ENCODE measurements at places on chromosomes 1 and 21.

DNA sequence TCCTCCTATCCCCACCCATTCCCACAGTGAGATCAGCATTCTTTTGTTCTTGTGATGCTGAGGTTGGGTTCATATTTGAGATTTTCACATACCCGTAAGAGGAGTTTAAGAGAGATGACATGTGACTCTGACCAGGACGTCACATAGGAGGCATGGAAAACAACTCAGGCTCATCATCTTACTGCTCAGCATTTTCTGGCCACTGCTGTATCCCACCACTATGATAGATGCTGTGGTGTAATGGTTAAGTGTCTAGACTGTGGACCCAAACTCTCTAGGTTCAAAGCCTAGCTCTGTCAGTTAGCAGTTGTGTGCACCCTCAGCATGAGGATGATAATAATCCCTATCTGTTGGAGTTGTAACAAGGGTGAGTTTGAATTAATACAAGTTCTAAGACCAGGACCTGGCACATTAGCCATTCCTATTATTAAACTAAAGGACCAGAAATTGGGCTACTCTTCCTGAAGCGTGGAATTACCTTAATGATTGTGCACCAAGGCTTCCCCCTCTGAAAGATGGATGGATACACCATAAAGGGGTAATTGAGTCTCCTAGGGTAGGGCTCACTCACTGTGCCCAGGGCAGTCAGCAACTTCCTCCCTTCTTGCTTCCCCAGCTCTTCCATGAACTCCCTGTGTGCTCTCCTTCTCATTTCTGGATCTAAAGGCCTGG lies 40.9 kb downstream of the LGR6 start:
- DNase-seq, result no peak

DNA sequence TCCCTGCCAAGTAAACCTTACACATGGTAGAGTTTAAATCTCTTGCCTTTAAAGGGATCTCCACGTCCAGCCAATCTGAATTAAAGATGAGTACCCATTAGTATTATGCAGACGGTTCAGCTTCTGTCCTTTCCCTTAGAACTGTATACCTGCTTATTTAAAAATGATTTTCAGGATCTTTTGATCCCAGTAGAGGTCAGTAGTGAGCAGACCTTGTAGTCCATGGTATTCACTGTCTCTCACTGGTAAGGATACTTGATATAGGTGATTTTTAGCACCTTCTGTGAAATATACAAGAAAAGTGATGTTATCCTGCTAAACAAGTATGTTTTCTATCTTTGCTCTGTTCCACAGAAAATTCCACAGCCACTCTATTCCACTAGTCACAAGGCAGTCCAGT lies 1211.6 kb upstream of the ADGRL4 start:
- no peak for DNase-seq

- DNase-seq, result no peak
Measured at GRCh38 chr1:119453021-119453420, 38.1 kb downstream of the HSD3B2 start.

DNA sequence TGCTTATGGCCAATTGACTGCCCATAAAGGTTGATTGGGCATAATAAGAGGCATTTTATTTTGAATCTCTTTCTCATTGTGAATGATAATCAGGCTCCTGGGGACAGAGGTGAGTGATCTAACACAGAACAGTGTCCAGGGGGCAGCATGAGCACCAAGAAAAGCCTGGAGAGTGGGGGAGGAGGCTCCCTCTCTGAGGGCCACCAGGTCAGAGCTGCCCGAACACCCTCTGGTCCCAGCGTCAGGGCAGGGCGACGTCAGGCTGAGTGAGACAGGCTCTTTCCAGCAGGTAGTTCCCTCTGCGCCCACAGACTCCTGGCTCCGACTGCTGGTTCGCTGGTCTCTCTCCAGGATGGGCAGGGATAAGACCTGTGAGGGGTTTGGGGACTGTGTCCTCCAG lies 250.2 kb upstream of the C1orf174 start:
- no peak for DNase-seq

DNA sequence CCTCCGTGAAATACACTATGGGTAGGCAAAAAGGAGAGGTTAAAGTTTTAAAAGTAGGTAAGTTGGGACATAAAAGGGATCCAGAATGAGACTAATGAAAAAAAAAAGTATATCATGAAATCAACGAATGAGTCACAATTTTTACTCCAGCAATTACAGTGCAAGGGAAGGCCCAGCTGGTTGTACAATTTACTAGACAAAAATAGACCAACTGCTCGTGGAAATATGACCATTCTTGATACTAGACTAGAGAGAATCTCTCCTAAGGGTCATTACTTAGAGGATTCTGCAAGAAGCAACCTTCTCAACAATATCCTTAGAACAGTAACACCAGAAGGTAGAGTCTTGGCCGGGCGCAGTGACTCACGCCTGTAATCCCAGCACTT lies 55.1 kb upstream of the EFHD2 start:
- no peak for DNase-seq

- DNase-seq, result no peak
Measured at GRCh38 chr1:27342391-27342777, 562 bp downstream of the SYTL1 start.

- DNase-seq, result no peak
Measured at GRCh38 chr1:218785928-218786327, 387.8 kb upstream of the LYPLAL1 start.

GRCh38 chr1:185526344-185527307 lies 207.6 kb upstream of the HMCN1 start:
- no peak for DNase-seq

GRCh38 chr1:59396387-59396786 lies 99.5 kb downstream of the FGGY start:
- DNase-seq, result no peak

DNA sequence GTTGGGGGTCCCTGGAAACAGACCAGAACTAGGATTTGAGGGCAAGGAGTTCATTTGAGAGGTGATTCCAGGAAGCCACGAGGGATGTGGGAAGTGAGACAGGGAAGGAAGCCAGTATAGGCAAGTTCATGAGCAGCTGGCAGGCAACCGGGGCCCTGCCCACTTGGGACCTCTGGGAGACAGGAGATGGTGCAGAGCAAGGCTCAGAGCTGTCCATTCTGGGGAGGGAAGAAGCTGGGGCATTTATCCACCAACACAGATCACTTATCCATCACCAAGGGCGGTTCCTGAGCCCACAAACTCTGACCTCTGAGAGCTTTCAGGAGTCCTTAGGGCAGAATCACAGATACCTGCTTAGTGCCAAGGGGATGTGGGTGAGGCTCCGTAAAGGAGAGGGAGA lies 16.8 kb downstream of the EDN2 start:
- DNase-seq, result no peak

DNA sequence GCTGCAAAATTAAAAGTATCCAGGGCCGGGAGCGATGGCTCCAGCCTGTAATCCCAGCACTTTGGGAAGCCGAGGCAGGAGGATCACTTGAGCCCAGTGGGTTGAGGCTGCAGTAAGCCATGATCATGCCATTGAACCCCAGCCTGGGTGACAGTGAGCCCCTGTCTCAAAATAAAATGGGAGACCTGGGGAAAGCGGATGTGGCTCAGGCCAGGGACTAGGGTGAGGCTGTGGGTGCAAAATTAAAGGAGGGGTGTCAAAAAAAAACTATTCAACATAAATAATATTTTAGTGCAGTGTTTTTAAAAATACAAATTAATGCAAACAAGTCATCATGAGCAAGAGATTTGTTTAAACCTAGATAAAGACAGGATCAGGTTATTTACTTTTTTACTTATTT lies 100.1 kb upstream of the SLC45A1 start:
- DNase-seq, result peak; percentile 19

GRCh38 chr21:44792702-44793591 lies 8.7 kb downstream of the UBE2G2 start:
- peak; percentile 61 for DNase-seq

DNA sequence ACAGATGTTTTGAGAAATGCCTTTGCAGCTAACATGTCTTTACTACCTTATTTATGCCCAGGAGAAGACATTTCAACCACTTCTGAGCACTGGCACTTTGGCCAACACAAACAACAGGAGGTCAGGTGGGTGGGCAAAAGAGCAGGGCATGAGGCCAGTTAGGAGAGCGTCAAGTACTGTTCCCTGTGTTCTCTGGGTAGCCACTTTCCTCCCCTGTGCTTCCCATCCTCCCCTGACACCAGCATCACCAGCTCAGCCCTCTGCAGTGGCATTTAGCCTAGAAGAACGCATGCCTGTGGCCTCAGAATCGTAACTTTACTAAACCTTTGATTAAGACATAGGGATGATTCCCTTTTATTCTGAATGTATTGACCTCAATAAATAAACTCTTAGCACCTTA lies 18.3 kb downstream of the BTG2 start:
- DNase-seq, result no peak

GRCh38 chr1:171653796-171654195 lies 1.3 kb upstream of the MYOC start:
- DNase-seq, result no peak

DNA sequence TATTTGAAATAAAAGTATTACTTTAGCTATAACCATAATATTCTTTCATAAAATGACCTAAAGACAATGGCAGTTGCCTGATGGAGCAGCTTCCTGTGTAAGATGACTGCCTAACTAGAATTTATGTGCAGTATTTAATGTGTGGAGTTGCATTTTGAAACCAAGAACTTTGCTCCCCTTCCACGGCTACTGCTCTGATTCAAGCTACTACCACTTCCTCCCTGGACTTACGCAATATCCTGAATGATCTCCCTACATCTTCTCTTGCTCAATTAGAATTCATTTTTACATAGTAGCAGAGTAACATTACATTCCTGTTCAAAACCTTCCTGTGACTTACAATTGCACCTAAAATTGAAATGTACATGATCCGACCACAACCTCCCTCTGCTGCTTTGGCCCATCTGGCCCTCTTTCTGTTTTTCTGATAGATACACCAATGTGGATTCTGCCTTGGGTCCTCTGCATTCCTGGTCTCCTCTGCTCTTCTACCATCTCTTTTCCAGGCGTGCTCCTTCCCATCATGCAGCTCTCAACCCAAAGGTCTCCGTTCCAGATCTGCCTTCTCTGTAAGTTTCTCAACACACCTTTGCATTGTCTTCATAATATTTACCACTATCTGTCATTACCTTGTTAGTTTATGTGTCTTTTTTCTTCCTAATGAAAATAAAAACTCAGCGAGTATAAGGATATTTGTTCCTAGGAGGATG lies 47.4 kb upstream of the USP25 start:
- no peak for DNase-seq

DNA sequence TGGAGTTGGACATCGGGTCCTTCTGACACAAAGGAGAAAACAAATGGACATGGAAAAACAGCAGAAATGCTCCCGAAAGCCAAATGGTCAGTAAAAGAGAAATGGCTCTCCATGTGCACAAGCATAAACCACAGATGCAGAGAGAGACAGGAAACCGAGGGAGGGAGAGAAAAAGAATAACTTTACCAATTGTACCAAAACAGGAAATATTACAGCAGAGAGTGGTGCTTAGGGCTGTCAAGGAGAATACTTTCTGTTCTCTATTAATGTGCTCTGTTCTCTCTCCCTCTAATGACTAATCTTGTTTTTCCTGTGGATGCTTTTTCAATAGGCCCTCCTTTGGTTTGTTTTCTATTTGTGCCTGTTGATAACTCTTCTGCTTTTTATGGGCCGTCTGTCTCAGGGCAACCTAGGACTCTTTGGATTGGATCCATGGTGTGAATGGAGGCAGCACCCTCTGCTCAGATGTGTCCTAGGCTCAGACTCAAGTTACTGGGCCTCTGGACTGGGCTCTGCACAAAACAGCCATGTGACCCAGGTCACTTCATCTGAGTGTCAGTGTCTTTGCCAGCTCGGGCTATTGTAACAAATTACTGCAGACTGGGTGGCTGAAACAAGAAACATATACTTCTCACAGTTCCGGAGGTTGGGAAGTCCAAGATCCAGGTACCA lies 663.0 kb downstream of the NPHP4 start:
- DNase-seq, result peak; percentile 16

DNA sequence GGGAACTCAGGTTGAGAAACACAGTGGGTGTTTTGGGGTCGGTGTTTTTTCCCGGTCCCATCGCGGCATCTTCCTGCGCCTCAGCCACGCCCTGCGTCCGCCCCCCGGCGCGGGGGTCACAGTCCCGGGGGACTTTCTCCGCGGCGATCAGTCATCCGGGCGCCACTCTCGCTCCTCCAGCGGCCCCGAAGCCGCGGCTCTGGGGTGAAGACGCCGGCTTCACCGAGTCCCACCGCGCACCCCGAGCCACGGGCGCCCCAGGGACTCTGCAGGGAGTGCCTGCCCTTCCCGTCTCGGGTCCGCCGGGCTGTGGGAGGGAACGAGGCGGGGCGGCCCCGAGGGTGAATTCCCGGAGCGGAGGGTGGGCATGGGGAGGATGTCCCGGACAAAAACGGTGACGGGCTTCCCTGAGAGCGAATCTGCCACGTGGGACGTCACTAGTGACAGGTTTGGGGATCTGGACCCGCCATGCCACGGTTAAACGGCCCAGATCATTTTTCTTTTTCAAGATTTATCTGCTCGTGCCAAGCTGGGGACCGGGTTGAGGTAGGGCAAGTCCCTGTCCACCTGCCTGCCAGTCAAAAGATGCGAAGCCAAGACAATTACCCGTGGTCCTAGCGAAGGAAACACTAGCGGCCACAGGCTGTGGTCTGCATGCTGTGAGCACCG lies 717 bp upstream of the BATF3 start:
- DNase-seq, result peak; percentile 30

- no peak for DNase-seq
Measured at GRCh38 chr1:240234485-240235210, 143.0 kb downstream of the FMN2 start.

- DNase-seq, result no peak
Measured at GRCh38 chr1:163202833-163203451, at the start of gene RGS5. Gene RGS5 (minus strand): TSS chr1:163202916. CDS start chr1:163202835, 81 bp downstream.

- peak; percentile 48 for DNase-seq
Measured at GRCh38 chr1:9728451-9729295, 77.1 kb downstream of the PIK3CD start.

DNA sequence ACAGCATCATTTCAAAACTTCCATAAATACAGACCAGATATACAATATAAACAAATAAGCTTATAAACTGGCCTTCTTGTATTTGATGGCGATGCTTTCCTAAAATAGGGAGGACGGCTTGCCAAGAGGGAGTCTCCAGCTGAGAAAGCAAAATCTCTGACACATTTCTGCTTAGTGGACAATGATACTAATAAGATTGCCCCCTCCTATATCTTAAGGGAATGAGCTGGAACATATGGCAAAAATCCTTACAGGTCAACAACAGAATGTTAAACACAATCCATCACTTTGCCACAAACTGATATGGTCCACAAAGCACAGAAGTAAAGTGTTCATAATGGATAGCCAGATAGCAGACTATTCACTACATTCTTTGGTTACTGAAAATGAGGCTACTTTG lies 7.1 kb upstream of the GADD45A start:
- DNase-seq, result no peak

Measured in immature natural killer cell (primary cell).